Cerebellar cortex (tissue), 1 donor: ENCODE measurements at places on chromosomes 3 and 15.

DNA sequence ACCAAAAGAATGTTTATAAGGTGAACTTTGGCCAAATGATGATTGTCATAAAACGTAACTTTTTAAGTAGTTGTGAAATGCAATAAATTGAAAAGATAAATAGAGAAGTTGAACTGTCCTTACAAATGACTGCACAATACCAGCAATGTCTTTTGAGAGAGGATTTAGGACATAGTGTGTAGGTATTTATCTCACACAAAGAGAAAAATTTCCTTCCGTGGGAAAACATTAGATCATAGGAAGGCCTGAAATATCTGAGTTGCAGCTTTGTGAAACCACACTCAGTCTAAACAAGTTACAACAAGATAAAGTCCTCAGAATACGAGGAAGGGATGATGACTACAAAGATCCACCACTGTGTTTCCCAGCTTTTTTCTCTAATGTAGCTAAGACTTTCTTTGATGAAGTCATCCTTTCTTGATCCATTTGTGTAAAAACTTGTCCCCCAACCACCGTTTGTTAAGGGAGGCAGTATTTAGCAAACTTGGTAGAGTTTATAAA, 16.0 kb downstream of the ROBO2 start:
- no peak for DNase-seq

- no peak for DNase-seq
Measured at GRCh38 chr15:62758126-62758951, 284.2 kb upstream of the TPM1 start.

- DNase-seq, result no peak
Measured at GRCh38 chr15:68510558-68510957, 68.2 kb upstream of the CORO2B start.

DNA sequence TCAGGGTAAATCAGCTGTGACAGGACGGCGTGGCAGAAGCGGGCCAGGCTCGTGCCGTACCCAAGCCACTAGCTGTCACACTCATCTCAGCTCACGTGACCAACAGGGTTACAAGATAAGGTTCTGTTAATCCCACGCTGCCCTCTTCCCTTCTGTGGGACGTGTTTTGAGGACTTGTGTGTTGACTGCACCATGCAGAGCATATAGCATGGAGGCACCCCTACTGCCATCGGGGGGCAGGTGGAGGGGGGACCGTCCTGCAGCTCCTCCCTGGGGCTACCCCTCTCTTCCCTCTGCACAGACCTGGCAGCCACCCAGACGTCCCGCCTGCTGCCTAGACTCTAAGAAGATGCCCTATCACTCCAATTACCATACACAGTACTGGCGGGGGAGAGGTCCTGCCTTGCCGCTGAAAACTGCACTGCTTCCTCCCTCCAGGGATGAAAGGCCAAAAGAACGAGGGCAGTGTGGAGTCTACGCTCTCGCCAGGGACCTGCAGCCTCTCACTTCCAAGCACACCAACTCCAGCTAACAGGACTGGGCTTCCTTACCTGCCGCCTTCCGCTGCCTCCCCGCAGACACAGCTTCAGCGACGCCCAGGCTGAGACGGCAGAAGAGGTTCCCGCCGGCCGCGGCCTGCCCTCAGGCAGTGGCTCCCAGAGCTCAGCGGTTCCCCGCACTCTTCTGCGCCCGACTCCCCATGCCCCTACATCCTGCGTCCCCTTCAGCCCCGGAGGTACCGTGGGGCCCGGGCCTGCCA, at the start of gene TNK2:
TNK2 (minus strand) TSS at position 618 of the 760 bp plus-strand sequence. CDS start 19,963 bp downstream, outside the sequence.
- DNase-seq, result peak; percentile 58

DNA sequence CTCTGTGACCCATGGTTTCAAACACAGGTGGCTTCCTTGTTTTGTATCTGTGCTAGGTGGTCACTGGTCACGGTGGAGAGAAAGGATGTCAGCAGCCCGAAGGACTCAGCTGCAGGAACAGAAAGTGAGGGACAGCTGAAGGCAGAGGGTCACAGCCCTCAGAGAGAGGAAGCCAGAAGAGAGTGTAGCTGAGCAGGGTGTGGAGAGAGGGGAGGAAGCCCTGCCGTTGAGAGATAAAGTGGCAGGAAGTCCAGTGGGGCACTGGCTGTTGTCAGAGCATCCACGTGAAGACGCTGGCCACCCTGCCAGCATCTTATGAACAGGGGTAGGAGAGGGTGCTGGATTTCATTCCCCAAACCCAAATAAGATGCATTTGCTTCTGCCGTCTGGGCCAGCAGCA, 36.9 kb downstream of the LIMD1 start:
- DNase-seq, result no peak

DNA sequence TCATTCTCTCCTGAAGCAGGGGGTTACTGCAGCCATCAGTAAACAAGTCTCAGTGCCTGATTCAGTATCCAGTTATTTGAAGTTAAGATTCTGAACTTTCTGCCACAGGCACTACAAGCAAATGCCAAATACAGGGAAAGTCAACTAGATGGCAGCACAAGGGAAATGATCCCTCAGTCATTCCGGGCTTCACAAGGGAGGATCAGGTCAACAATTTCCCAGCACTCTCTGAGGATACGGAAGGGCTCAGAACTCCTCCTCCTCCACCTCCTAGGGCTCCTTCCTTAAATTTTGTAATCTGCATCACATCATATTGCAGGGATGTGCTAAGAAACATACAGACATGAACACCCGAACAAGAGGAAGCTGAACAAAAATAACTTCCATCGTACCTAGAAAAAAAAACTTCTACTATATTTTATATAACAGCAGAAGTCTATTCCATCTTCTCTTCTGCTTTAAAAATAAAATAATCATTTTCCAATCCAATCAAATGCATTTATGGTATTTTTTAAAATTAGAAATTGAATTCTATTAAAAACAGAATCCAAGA, 187.1 kb downstream of the FMN1 start:
- peak; percentile 5 for DNase-seq
